ENCODE measurements at places on chromosomes 3 and 15.

GRCh38 chr15:60095711-60096110, 91.6 kb downstream of the FOXB1 start:
- DNase-seq = no peak

- no peak for DNase-seq
Measured at GRCh38 chr15:83396101-83396500, 51.0 kb upstream of the SH3GL3 start.

GRCh38 chr3:23740517-23740965, 65.2 kb upstream of the UBE2E1 start:
- DNase-seq = no peak

DNA sequence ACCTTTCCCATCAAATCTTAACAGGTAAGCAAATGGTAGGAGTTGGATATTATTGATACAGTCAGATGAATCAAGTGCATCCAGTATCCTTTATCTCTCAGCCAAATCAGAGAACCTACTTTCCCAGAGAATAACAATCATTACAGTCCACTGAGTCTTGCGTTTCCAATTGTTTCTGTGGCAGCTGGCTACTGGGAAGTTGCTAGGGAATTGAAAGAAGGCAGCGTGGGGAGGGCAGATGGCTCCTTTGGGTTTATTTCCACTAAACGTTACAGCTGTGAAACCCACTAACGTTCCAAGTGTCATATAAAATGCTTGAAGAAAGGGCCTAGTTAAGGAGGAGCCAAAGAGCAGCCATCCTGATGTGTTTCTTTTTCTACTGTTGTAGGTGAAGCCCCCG, 78.4 kb downstream of the WDR72 start:
- DNase-seq = no peak

GRCh38 chr3:33433843-33434242, 6.4 kb downstream of the UBP1 start:
- no peak for DNase-seq

GRCh38 chr3:35528728-35529127, 110.6 kb upstream of the ARPP21 start:
- DNase-seq = no peak

GRCh38 chr3:172616031-172616461, 92.8 kb upstream of the TNFSF10 start:
- DNase-seq = no peak

GRCh38 chr3:141127344-141128125, 76.4 kb downstream of the SPSB4 start:
- no peak for DNase-seq

- no peak for DNase-seq
Measured at GRCh38 chr3:171350364-171350763, 109.8 kb downstream of the TNIK start.

Measured in cortex of kidney (tissue), 1 donor.